ENCODE measurements at places on chromosomes 2 and 18. TPM values are rescaled to one million over a fixed set of nuclear protein-coding genes. Genes with fewer than 3 reads are reported as not detected.

DNA sequence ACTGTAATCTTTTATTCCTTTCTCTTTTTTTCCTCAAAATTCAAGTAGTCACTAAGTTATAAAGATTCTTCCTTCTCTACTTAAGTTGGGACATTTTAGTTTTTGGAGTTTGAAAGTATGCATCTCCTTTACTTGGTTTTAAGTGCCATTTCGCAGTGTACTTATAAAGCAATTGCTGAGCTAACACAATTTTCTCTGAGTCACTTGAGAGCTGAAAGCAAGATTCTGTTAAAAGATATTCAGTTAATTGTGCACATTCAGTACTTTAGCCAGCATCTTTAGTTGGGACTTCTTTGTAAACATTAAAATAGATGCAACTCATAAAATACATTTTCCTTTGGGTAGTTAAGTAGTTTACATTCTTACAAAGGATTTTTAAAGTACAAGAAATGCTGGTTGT, 136.0 kb downstream of the GFPT1 start:
- no peaks in the 10 kb centered on the region for H3K36me3 ChIP-seq
- H3K4me3 ChIP-seq: no peak overlapping the region
- no peaks in the 10 kb centered on the region for H3K4me1 ChIP-seq
- no peak for DNase-seq
- H3K27ac ChIP-seq: no peak overlapping the region
- H3K27me3 ChIP-seq: no peaks in the 10 kb centered on the region

- H3K36me3 ChIP-seq: no peaks in the 10 kb centered on the region
- H3K27me3 ChIP-seq: no peaks in the 10 kb centered on the region
- peaks cover 2% of the 10 kb centered on the region for H3K4me1 ChIP-seq
- no peak for DNase-seq
- H3K4me3 ChIP-seq: no peak overlapping the region
- peak overlapping the region; percentile 18 for H3K27ac ChIP-seq
Measured at GRCh38 chr18:58338961-58339592, 289.8 kb downstream of the ALPK2 start.

- DNase-seq: no peak
- H3K4me3 ChIP-seq: no peak overlapping the region
- H3K27ac ChIP-seq: no peak overlapping the region
Measured at GRCh38 chr2:174965992-174966744, 39.0 kb downstream of the CHN1 start.

GRCh38 chr2:98985905-98986666, 50.1 kb upstream of the CRACDL start:
- no peak overlapping the region for H3K27ac ChIP-seq
- no peak for DNase-seq
- H3K4me3 ChIP-seq: no peak overlapping the region
- H3K36me3 ChIP-seq: no peaks in the 10 kb centered on the region
- H3K27me3 ChIP-seq: no peaks in the 10 kb centered on the region

DNA sequence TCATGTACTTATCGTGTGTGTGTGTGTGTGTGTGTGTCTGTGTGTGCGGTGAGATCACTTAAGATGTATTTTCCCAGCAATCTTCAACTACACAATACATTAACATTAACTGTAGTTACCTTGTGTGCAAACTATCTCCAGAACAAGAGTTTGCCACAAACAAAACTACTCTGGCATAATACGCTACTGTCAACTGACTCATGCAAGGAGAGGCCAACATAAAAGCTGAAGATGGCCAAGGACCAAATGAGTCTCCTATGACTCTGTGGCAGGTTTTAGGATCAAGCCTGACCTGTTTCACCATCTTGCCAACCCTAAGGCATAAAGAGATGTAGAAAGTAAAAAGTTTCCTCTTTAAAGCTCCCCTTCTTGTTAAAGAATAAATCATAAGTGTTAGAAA, 20.1 kb downstream of the CYB5A start:
- no peak for DNase-seq
- no peaks in the 10 kb centered on the region for H3K27me3 ChIP-seq
- no peak overlapping the region for H3K4me3 ChIP-seq
- no peak overlapping the region for H3K27ac ChIP-seq
- no peaks in the 10 kb centered on the region for H3K4me1 ChIP-seq

DNA sequence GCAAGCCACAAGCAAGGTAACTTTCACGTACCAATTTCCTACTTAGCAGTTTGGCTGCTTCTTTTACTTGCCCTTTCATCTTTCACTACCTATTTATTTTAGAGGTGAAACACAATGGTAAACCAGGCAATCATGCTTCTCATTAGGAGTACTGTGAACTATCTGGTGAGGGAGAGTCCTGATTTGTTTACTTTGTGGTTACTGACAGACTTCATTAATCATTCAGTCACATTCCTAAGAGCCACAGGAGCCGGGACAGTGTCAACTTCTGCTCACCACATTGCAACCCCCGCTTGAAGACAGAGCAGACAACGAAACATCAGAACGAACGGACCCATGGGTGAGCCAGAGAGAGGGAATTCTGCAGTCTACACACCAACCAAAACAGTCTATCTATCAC, 28.8 kb downstream of the TUBB6 start:
- H3K27me3 ChIP-seq: no peaks in the 10 kb centered on the region
- H3K36me3 ChIP-seq: no peaks in the 10 kb centered on the region
- no peak for DNase-seq
- no peak overlapping the region for H3K4me3 ChIP-seq
- H3K4me1 ChIP-seq: no peaks in the 10 kb centered on the region
- H3K27ac ChIP-seq: no peak overlapping the region

GRCh38 chr18:13175754-13176210, 42.8 kb upstream of the LDLRAD4 start:
- H3K36me3 ChIP-seq: no peaks in the 10 kb centered on the region
- DNase-seq: no peak
- H3K4me1 ChIP-seq: no peaks in the 10 kb centered on the region
- no peak overlapping the region for H3K27ac ChIP-seq

DNA sequence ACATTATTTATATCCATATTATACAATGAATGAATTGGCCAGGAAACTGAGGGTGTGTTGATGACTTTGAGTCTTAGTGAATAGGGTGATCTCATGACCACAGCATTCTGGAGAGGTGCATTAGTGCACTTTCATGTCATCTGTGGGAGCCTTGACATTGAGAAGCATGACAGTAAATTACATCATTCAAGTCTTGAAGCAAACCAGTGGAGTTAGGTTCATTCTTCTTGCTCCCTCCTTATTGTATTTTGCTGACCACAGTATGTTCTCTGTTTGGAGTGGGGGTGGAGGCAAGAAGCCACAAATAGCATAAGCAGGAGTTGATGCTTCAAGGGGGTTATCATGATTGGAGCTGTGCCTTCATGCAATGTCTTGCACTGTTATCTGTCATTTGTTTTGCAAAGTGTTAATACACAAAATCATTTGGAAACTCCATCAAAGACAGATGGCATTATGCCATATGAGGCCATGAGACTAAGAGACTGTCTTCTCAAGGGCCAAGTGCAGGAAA, 680.2 kb downstream of the NYAP2 start:
- DNase-seq: no peak
- no peaks in the 10 kb centered on the region for H3K27me3 ChIP-seq
- no peaks in the 10 kb centered on the region for H3K36me3 ChIP-seq
- H3K27ac ChIP-seq: no peak overlapping the region
- H3K4me3 ChIP-seq: no peak overlapping the region
- H3K4me1 ChIP-seq: no peaks in the 10 kb centered on the region

- no peaks in the 10 kb centered on the region for H3K4me1 ChIP-seq
- no peak for DNase-seq
- H3K4me3 ChIP-seq: no peak overlapping the region
- no peaks in the 10 kb centered on the region for H3K27me3 ChIP-seq
- H3K36me3 ChIP-seq: no peaks in the 10 kb centered on the region
Measured at GRCh38 chr2:6074089-6074643, 382.0 kb downstream of the SOX11 start.

- no peaks in the 10 kb centered on the region for H3K36me3 ChIP-seq
- H3K27me3 ChIP-seq: no peaks in the 10 kb centered on the region
- H3K4me3 ChIP-seq: no peak overlapping the region
- no peak for DNase-seq
- no peak overlapping the region for H3K27ac ChIP-seq
Measured at GRCh38 chr2:1809726-1810125, 65.4 kb upstream of the PXDN start.

DNA sequence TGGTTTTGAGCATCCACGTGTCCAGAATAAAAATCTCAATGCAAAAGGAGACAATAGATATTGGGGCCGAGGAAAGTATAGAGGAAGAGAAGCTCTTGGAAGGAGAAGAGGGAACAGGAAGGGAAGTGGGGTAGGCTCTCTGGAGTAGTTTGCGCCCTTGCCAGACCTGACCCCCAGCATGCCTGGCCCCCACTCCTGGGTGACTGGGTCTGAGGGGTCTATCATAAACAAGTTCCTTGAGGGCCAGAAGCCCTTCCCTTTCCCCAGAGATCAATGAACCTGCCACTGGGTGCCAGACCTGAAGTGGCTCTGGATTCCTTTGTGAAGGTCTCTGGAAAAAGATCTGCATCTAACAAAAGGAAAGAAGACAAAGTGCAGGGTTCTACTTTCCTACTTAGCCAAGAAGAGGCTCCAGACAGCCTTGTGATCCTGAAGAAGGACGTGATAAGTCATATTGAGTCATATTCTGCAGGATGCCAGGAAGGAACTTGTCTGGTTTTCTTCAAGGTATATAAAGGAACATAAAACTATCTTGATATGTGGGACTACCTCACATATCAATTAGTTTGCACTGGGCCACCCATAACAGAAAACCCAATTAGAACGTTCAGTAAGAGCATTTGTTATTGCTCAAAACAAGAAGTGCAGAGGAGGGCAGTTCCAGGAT, 18.7 kb upstream of the ATOH8 start:
- no peaks in the 10 kb centered on the region for H3K27me3 ChIP-seq
- H3K36me3 ChIP-seq: no peaks in the 10 kb centered on the region
- H3K4me1 ChIP-seq: peaks cover 1% of the 10 kb centered on the region
- H3K4me3 ChIP-seq: no peak overlapping the region
- no peak for DNase-seq

DNA sequence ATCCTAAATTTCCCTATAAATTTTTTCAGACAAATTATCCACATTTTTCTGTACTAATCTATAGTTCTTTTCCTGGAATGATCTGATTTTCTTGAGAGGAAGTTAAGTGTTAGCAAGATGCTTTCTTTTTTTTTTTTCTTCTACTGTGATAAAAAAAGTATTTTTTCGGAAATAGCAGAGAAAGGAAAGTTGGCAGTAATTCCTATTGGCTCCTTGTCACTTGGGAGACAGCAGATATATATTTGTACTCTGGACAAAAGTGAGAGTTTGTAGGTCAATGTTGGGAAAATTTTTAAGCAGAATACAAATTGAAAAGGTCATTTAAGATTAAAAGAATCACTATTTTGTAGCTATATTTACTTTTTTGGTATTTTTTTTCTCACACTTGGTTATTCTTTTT, 635.7 kb upstream of the NRXN1 start:
- H3K36me3 ChIP-seq: no peaks in the 10 kb centered on the region

- no peak overlapping the region for H3K27ac ChIP-seq
- no peaks in the 10 kb centered on the region for H3K27me3 ChIP-seq
- no peaks in the 10 kb centered on the region for H3K4me1 ChIP-seq
- no peak for DNase-seq
- H3K36me3 ChIP-seq: no peaks in the 10 kb centered on the region
Measured at GRCh38 chr2:169348321-169349024, 13.9 kb downstream of the LRP2 start.

DNA sequence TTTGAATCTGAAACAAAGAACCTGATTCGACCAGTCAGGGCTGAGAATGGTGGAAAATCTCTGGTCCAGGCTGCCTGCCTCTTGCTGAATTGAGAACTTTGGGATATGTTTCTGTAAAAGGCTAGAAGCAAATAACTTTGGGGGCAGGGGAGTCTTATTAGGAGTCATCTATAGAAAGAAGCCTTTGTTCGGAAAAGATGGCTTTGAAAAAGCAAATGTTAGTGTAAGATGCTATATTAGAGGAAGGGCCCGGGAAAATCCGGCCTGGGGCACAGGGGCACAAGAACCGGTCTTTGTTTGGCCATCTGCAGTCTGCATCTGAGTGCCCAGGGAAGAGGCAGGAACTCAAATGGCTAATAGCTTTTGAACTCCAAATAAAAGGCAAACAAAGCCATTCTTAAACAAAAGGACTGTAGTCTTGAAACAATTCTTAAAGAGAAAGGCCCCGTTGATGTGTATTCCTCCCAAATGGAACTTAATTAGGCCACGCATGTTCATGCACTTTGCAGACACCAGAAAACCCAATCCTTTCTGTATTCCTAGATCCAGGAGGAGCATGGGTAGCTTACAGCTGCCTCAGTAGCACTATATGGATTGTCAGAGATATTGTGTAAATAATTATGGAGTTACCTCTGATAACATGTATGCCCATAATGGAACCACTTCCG, 180.0 kb upstream of the ARL4C start:
- H3K4me3 ChIP-seq: no peak overlapping the region
- peak overlapping the region; percentile 58 for H3K27ac ChIP-seq
- H3K27me3 ChIP-seq: no peaks in the 10 kb centered on the region
- DNase-seq: no peak
- peaks cover 3% of the 10 kb centered on the region for H3K4me1 ChIP-seq

The RUFY4 gene
- total RNA-seq: 0.11 TPM

The TYMS gene
- total RNA-seq: 8.2 TPM

The RGPD3 gene
- 2.4 TPM for total RNA-seq

The GYPC gene
- 17.3 TPM for total RNA-seq

The NCKAP5 gene
- total RNA-seq: 7.1 TPM

The NEUROD1 gene
- not detected for total RNA-seq

The CD226 gene
- total RNA-seq: 0.59 TPM

The XDH gene
- 2.5 TPM for total RNA-seq

The IL36B gene
- not detected for total RNA-seq

The RESP18 gene
- total RNA-seq: not detected

Data from prostate gland (tissue), 2 donors.